Activated T-cell treated with anti-CD3 and anti-CD28 coated beads, Interleukin-2, amount 50 U/mL, for 48 hours (primary cell): ENCODE measurements at places on chromosomes 7 and 10.

DNA sequence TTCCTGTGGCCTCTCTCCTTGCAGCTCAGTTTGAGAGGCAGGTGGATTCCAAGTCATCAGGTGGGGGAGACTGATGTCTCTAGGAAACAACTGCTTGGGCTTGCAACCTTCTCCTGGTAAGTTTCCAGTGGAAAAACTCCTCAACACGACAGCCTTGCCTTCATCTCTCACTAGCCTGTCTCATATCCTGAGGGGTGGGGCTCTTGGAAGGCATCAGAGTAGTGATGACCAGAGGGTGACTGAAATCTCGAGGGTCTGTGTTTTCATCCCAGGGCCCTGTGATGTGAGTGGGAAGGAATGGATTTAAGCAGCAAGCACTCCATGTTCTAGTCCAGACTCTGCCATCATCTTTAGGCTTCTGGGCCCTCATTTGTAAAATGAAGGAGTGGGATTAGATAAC is 107.0 kb downstream of the NRP1 start:
- no peak for DNase-seq

- no peak for DNase-seq
Observed at GRCh38 chr10:124975977-124976514, 34.1 kb downstream of the ZRANB1 start.

DNA sequence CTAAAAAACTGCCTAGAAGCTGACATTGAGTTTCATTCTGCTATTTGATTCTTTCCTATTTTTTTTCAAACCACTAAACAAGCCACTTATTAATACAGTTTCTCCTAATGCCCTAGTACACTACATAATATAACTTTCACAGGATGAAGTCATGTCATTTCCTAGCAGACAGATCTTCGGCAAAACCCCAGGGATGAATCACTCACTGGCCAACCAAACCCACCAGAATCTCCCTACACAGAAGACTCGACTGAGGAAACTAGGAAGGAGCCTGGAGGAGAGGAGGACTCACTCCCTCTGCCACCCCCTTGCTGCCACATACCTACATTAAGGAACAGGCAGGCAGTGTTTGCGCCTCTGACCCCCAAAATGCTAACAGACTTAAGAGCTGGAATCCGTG is 33.4 kb downstream of the XPNPEP1 start:
- no peak for DNase-seq

GRCh38 chr7:17534348-17534747 is 235.9 kb downstream of the AHR start:
- no peak for DNase-seq

GRCh38 chr7:69596723-69597277 is 1.5 kb upstream of the AUTS2 start:
- peak; percentile 17 for DNase-seq

DNA sequence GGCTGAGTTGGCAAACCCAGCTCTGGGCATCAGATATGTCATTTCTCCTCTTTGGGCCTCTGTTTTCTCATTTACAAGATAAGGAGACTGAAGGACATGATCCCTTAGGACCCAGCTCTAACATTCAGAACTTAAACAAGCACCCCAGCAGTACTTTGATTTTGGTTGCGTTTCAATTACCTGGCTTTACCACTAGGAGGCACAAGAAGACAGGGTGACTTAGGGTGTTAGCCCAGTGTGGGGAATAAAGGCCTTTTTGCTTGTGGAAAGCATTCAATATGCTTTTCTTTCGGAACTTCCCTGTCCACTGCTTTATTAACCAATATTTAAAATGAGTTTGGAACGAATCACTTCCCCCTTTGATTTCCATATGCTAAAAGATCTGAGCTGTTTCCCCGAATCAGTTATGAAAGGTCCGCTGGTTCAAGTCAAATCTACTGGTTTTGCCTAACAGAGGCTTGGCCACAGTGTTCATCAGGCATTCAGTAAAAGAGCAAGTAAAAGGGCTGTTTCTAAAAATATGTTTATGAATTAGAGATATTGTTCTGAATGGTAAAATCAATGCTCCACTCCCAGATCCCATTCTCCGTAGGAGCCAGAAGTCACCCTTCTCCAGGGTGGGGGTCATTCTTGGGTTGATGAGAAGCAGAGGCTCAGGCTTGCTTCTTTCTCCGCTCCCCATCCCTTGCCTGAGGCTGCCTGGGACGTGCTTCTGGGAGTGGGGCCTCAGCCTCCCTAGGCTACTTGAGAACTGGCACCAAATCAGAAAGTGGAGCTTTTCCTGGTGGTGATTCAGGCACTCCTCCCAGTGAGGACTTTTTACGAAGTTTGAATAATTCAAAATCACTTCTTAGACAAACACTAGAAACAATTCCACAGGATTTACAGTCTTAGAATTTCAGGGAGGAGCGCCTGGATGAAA is 105.5 kb downstream of the MYOF start:
- DNase-seq = peak; percentile 34

DNA sequence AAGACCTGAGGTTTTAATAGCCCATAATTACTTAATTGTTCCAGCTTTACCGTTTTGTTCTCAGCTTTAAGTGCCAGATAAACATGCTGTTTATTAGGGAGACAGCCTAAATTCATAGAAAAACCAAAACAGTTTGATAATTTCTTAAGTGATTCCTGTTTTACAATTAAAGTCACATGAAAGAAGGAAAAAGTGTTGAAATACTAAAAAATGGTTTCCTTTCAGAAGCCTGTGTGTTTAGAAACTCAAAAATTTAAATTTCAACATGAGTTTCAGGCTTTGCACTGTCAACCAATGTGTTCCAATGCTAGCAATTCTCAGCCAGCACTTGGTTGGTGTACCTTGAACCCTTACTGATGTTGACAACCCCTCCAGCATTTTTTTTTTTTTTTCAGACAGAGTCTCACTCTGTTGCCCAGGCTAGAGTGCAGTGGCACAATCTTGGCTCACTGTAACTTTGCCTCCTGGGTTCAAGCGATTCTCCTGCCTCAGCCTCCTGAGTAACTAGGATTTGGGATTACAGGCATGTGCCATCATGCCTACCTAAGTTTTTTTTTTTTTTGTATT is 135.3 kb downstream of the ICA1 start:
- DNase-seq = no peak

- DNase-seq = no peak
Observed at GRCh38 chr10:132450466-132450824, 53.4 kb downstream of the PWWP2B start.

DNA sequence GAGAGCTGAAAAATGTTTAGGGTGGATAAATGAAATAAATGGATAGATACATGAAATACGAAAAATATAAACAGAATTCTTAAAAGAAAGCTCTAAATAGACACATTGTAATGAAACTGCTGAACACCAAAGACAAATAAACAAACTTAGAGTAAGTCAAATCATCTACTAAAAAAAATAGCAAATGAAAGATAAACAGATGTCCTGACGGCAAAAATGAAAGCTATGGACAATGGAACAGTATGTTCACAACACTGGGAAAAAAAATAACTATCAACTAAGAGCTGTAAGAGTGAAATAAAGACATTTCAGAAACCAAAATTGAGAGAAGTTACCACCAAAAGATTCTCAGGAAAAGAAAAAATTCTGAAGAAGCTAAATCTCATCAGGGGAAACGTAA is 106.1 kb downstream of the SGMS1 start:
- DNase-seq = no peak

DNA sequence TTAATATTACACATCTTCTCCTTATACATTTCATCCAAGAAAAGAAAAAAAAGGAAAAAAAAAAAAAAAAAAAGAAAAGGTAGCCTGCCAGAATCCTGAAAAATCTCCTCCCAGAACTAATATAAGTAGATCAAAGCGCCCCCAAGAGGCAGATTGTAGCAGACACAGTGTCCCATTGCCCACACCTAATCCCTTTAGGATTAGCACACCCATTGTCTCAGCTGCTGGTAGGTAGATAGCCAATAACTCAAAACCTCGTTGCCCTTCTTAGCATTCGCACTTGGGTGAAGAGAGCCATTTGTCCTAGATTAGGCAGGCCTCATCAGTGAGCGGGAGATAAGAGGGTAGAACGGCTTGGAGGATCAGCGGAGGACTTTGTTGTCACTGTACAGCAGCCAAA is 100.2 kb upstream of the SORCS1 start:
- DNase-seq = no peak

- DNase-seq = no peak
Observed at GRCh38 chr7:114392686-114393085, 21.9 kb upstream of the FOXP2 start.

- no peak for DNase-seq
Observed at GRCh38 chr7:5173496-5173895, 16.5 kb upstream of the WIPI2 start.

DNA sequence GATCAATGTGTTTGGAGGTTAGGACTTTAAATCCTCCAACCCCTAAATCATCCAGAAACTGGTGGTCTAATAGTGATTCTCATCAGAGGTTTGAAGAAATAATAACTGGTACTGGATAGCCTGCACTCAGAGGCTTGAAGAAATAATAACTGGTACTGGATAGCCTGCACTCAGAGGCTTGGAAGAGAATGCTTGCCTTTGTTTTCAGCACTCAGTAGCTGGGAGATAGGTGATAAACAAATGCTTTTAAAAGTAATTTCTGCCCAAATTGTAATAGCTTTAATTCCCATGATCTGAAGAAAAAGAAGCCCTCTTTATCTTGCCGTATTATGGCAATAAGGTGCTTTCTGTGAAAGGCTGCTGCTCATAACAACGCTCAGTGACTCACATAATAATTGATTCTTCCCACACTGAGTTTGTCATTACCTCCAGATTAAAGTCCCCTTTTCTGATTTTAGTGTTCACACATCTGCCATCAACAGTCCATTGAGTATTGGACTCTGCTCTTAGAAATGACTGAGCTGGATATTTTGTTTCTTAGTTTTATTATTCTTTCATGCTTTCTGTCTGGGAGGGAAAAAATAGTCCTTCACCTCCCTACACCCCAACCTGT is 112.3 kb upstream of the PHYHIPL start:
- no peak for DNase-seq

- DNase-seq = no peak
Observed at GRCh38 chr7:123643495-123644441, 11.9 kb upstream of the LMOD2 start.

- no peak for DNase-seq
Observed at GRCh38 chr10:80444124-80444523, 10.0 kb upstream of the TSPAN14 start.

DNA sequence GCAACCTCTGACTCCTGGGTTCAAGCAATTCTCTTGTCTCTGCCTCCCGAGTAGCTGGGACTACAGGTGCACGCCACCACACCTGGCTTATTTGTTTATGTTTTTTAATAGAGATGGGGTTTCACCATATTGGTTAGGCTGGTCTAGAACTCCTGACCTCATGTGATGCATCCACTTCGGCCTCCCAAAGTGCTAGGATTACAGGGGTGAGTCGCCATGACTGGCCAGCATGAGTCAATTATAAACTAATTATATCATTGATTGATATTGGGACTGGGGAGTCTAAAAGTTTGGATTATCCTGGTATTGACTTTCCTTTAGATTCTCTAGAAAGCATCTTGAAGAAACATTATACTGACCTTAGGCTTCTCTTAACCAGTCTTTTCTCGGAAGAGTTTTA is 73.9 kb upstream of the CCNY start:
- no peak for DNase-seq

DNA sequence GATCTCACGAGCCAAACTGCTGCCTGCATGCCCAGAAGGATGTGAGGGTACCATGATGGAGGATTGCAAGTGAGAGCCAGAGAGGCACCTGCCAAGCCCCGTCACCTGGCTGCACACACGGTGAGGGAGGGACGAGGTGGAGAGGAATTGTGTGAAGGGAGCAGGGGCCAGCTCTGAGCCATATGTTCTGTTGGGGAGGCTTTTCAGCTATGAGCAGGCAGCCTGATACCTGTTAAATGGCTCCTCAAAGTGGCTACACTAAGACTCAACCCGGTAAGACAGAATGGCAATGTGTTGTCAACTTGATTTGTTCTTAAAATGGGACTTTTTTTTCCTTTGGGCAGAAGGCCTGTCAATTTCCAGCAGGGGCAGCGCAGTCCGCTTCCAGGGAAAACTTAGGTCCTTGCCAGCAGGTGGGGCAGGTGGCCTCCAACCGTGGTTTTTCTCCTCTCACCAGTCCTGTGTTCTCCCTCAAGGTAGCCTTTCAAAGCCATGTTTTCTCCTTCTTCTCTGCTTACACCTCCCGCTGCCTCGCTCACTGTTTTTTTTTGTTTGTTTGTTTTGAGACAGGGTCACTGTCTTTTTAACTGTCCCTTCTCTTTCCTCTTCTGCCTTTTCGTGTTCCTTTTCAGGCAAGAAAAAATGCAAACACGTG is 57.7 kb upstream of the ZNRF2 start:
- DNase-seq = no peak

DNA sequence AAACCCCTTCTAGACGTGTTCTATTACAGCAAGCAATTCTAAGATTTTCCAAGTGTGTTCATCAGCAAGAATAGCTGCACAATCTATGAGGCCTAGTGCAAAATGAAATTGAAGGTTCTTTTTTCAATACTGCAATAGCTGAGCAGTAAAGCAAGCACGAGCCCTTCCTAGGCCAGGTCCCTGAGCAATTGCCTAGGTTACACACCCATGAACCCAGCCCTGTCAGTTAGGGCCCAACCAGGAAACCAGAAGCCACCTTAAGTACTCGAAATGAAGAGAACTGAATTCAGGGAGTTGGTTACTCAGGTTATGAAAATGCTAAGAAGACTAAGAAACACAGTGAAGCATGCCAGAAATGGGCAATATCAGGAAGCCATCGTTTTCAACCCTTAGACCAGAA is 52.0 kb upstream of the VWC2 start:
- no peak for DNase-seq
